Myocyte (in vitro differentiated cells): ENCODE measurements at places on chromosomes 4 and X. TPM values are rescaled to one million over a fixed set of nuclear protein-coding genes. Genes with fewer than 3 reads are reported as not detected.

Gene CITED1
- total RNA-seq: 1.5 and 1.7 TPM in 2 replicates

Gene PAGE4
- not detected in 2 replicates for total RNA-seq

Gene NWD2
- total RNA-seq: not detected in 2 replicates

Gene CA5B
- 4.1 and 4.7 TPM in 2 replicates for total RNA-seq

Gene KLF8
- 1.9 and 2.0 TPM in 2 replicates for total RNA-seq

Gene FGF13
- 14.3 and 30.5 TPM in 2 replicates for total RNA-seq

Gene IL2RG
- total RNA-seq: 3.4 and 12.2 TPM in 2 replicates

Gene MGST2
- 16.1 and 17.8 TPM in 2 replicates for total RNA-seq

Gene CLIC2
- total RNA-seq: 0.05 and 0.62 TPM in 2 replicates
